Stimulated activated CD4-positive, alpha-beta T cell treated with anti-CD3 and anti-CD28 coated beads, Interleukin-1b, Interleukin-23, amount 100 ng/mL, for 48 hours (primary cell): ENCODE measurements at places on chromosomes 3 and 15.

DNA sequence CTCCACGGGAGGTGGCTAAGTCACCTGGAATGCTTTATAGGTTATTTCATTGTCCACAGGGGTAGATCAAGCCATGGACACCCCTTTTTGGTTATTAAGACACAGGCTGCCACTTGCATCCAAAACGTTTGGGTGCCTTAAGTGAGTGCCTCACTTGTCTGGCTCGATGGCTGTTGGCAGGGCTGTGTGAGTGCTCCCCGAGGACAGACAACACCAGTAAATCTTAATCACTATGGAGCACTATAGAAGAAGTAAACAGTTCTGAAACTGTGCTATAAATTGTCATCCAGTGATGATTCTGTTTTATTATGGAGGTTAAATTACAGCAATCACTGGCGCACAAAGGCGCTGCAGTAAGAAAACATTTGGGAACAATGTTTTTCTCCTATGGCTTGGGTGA, 215.5 kb downstream of the CACNA2D3 start:
- no peak for DNase-seq

- DNase-seq: no peak
These were observed 34.5 kb upstream of the AP4E1 start for GRCh38 chr15:50873935-50874361.

DNA sequence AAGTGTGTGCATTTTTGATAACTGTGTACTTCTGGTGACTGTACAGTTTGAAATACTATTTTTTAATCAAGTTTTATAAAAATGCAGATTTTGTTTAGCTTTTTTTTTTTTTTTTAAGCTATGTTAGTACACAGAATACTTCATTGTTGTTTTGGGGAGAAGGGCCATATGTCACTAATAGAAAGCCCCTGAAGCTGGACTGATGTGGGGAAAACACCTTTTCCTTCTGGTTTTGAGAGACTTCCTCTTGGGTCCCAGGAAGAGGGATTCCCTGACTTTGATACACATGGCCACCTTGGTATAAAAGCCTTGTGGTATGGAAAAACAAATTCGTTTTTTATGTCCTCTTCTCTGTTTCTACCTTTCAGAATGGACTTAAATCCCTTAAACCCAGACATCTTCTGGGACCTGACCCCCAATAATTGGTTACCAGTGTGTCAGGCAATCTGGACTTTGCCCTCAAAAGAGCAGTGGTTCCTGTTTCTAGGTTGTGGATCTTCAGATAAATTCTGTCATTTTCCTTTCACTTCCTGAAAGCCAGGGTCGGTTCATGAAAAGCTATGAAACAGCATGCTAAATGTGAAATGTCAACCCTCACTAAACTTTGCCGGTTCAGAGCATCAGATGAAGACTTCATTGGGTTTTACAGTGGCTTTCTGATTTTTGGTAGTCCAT, 31.1 kb upstream of the BLOC1S6 start:
- no peak for DNase-seq

GRCh38 chr3:127887321-127887720, 27.7 kb upstream of the KBTBD12 start:
- DNase-seq: no peak

GRCh38 chr15:83671603-83672002, 17.7 kb downstream of the ADAMTSL3 start:
- no peak for DNase-seq

DNA sequence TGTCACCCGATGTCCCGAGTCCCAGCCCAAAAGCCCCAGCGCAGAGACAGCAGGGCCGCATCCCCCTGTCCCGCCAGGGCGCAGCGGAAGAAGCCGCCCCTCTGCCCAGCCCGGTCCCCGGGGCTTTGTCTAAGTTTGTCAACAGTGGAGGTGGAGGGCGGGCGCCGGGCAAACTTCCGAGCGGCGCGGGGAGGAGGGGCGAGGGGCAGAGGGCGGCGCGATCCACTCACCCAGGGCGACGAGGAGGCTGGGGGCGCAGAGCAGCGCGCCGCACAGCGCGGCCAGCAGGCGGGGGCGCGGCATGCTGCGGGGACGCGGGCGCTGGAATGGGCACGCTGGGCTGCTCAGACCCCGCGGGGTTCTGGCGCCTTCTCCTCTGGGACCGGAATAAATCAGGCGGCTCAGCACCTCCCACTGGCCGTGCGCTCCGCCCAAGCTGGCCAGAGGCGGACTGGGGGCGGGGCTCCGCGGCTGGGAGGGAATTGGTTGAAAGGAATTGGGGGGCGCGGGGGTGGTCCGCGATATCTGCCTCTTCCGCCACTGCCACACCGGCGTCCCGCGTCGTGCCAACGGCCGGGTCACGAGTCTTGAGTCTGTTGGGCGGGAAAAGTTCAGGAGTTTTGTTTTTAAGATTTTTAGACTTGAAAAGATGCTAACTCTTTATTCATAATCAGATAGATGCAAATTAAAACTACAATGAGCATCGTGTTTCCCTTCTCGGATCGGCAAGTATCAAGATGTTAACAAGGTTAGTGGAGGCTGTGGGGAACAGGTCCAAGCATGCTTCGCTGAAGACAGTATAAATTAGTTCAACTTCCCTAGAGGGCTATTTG, at the start of gene MFGE8:
Gene MFGE8 (minus strand): TSS at position 363 of the 833 bp plus-strand sequence. CDS start 60 bp downstream, at position 303.
- DNase-seq: peak; percentile 57

- DNase-seq: no peak
These were observed 13.6 kb downstream of the GLDN start for GRCh38 chr15:51355096-51355495.

GRCh38 chr3:49930922-49931321, 1.3 kb upstream of the MON1A start:
- DNase-seq: no peak

DNA sequence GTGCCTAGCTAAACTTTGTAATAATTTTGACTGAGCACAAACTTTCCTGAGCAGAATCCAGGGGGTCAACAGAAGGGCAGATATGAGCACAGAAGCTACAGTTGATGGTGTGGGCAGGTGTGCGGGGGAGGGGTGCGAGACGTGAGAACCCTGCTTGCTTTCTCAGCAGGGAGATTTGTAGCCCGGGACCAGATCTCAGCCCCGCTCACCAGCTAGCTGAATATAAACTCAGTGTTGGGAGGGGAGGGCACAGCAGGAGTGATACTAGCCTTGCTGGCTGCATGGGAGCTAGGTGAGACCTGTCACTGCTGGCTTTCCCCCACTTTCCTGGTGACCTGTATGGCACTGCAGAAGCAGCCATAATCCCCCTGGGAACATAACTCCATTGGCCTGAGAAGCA, 83.4 kb downstream of the CLDN1 start:
- no peak for DNase-seq

DNA sequence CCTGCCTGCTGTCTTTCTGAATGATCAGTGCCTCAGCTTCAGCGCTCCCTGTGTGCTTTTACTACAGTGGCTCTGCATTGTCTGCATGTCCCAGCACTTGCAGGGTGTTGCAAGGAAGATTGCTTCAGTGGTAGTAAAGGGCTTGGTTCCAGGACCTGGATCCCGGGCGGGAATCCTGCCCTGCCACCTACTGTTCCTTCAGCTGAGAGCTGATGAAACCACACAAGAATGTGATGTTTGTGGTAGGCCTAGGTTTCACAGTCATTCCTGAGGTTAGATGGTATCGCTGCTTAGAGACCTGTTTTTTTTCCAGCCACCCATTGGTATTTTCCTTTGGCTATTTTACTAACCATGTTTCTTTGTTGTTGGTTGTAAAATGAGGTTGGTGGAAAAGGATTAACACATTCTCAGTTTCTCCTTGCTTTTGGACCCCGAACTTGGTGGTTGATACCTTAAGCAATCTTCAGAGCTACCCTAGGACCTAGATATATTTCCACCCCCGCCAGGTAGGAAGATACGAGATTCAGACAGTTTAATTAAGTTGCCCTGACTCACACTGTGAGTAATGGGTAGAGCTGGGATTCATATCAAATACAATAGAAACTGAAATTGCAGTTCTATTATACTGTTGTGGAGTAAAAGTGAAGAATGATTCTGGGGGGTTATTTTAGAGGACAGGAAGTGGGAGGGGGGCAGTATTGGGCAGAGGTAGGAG, 11.4 kb downstream of the GPR87 start:
- peak; percentile 31 for DNase-seq

GRCh38 chr15:77440378-77440999, 19.8 kb downstream of the HMG20A start:
- DNase-seq: no peak

DNA sequence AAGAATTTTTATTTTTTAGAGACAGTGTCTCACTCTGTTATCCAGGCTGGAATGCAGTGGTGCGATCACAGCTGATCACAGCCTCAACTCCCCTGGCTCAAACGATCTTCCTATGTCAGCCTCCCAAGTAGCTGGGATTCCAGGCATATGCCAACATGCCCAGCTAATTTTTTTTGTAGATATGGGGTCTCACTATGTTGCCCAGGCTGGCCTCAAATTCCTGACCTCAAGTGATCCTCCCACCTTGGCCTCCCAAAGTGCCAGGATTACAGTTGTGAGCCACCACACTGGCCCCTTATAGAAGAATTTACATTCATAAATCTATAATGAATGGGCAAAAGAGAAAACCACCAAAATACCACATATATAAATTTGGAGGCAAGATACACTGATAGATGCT, 15.2 kb downstream of the SENP7 start:
- DNase-seq: no peak

DNA sequence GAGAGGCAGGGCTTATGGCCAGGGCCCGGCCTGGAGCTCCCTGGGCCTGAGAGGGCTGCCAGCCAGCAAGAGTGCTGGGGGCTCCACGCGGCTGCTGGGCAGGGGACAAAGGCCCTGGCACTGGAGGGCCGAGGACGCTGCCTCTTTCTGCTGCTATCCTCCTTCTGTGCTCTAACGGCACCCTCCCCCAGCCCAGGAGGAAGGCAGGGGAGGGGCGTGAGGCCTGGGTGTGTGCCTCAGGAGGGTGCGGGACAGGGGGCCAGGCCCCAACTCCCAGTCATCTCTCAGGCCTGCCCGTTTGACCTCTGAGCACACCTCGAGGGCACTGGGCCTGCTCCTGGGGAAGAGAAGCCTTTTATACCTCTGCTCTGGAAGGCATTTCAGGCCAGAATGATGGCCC, 115.5 kb downstream of the ADCY5 start:
- no peak for DNase-seq

- DNase-seq: no peak
These were observed 11.2 kb downstream of the TGM4 start for GRCh38 chr3:44885618-44886017.

- no peak for DNase-seq
These were observed 283.1 kb downstream of the NFKBIZ start for GRCh38 chr3:102132370-102132769.

DNA sequence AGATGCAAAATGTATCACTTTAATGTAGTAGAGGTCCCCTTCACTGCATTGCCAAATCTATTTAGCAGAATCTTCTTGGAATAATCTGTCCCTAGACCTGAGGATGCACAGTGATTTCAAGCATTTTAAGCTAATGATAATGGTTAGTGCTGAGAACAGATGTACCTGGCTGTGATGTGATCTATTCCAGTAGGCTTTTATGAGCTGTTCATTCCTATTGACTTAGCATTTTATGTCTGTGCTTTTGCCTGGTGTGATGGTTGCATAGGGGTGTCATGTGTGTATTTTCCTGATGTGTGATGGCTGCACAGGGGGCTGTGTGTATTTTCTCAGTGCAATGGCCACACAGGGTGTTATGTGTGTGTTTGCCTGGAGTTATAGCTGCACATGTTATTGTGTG, 272.9 kb downstream of the TIGIT start:
- no peak for DNase-seq

DNA sequence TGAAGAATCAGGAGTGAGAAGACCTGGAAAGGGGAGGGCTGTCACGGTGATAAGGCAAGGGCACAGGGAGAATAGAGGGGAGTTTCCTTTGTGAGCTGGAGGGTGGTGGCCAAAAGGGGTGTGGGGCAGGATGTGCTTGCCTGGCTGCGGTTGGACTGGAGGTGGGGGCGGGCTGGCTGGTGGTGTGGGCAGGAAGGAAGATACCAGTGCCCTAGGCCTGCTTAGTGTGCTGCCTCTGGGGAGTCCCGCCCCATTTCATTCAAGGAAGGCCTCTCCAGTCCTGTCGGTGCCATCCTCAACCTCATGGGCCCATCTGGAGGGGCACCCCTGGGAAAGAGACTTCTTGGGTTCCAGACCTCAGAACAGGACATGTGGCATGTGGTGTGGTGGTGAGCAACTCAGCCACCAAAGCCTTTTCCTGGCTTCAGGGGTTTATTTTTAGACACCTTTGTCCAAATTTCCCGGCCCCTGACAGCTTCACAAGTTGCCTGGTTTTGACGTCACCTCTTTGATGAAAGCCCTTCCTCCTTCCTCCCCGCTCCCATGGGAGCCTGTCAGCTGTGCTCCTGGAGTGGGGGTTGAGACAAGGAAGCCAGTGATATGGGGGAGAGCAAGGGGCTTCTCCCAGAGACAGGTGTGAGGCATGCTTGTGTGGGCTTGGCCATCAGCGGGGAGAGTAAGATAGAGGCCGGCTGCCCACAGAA, 15.6 kb downstream of the TEX264 start:
- DNase-seq: peak; percentile 82

GRCh38 chr3:5485427-5485826, 297.9 kb downstream of the EDEM1 start:
- no peak for DNase-seq

GRCh38 chr15:39396979-39397615, 183.8 kb upstream of the THBS1 start:
- DNase-seq: no peak

DNA sequence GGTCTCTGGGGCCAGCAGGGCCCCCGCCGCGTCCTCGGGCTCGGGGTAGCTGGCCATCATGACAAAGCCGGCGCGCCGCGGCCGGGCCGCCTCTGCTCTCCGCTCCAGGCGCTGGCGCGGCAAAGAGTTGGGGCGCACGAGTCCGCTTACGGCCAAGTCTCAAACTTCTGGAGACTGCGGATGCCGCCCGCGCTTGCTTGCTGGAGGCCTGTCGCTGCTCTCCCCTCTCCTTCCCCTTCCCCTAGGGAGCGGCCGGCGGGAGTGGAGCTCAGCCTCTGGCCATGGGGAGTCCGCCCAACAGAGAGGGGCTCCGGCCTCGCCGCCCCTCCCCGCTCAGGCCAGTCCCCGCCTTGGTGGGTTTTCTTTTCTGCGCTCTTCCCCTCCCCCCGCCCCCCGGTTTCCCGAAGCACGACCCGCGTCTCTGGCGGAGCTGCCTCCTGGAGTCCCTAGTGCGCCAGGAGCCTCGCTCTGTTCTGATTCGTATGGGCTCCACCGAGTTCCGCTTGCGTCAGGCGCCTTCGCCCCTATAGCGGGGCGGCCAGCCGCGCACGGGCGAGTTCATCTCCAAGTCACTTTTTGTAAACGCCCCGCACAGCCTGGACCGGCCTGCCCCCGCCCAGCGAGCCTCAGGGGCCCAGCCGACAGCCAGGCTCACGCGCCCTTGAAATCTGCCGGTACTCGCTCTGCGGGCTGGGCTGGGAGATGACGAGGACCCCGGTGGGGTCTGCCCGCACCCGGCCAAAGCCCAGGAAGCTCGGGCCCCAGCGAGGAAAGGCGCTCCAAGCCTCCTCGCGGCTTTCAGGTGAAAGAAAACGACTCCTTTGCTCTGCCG, at the start of the genes FOXL2 and FOXL2NB:
Gene FOXL2 (minus strand): TSS at position 475 of the 832 bp plus-strand sequence. CDS start 415 bp downstream, at position 60.
Gene FOXL2NB (plus strand): TSS at position 555 of the 832 bp plus-strand sequence. CDS start 148 bp downstream, at position 703.
- DNase-seq: no peak
